ENCODE measurements at places on chromosomes 16 and 17.

- DNase-seq, result no peak
Observed at GRCh38 chr16:75556431-75556950, 439 bp upstream of the TMEM231 start.

- DNase-seq, result no peak
Observed at GRCh38 chr17:1742371-1743087, at the start of gene SERPINF2. TSS of gene SERPINF2 (plus strand) at chr17:1742871. CDS start at chr17:1744996, 2,125 bp downstream.

- DNase-seq, result no peak
Observed at GRCh38 chr16:57732714-57733113, 2.9 kb upstream of the KATNB1 start.

DNA sequence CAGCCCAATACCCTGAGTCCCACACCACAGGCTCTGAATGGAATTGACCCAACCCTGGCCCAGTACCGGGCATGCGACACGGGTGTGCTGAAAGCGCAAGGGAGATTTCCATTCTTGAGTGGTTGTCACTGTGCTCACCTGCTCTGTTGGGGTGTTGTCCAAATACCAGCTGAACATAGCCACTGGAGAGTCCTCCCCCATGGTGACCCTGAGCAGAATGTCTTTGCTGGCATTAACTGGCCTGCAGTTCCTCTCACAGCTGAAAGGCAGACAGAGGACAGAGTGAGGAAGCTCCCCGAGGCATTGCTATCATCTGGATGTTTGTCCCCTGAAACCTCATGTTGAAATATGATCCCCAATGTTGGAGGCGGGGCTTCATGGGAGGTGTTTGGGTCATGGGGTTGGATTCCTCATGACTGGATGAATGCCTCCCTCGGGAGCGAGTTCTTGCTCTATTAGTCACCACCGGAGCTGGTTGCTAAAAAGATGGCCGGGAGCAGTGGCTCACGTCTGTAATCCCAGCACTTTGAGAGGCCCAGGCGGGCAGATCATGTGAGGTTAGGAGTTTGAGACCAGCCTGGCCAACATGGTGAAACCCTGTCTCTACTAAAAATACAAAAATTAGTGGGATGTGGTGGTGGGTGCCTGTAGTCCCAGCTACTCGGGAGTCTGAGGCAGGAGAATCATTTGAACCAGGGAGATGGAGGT lies 57.3 kb upstream of the BCO1 start:
- no peak for DNase-seq

DNA sequence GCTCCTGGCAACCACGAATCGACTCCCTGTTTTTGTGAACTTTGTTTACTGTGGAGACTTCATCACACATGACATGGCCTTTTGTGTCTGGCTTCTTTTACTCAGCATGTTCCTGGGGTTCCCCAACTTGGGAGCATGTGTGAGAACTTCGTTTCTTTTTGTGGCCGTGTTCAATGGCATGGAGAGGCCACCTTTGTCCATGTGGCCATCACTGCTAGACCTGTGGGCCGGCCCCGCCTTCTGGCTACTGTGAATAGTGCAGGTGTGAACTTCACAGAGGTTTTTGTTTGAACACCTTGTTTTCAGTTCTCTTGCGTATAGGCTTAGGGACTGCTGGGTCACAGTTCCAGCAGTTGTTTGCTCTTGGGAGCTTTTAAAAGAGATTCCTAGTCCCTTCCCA lies 5.7 kb upstream of the SLC38A8 start:
- DNase-seq, result no peak

GRCh38 chr17:7775051-7775450 lies 57.5 kb downstream of the DNAH2 start:
- DNase-seq, result no peak

DNA sequence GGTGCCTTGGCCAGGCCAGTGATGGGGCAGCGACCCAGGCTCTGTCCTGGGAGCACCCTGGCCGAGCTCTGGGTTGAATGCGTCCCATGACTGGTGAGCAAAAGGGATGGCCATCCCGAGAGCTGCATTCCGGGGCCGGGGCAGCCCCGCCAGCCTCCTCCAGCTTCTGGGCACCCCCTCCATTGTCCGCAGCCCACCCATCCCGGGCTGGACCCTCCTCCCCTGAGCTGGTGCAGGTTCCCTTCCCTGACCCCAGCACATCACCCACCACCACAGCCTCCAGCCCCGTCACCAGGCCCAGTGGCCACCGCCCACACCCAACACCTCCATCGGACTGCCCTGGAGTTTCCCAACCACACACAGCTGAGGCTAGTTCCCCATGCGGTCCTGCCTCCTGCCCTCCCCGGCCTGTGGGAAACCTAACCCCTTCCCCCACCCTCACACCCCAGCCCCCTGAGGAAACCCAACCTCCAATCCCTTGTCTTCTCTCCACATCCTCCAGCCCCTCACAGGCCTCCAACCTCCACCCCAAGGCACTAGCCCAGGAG lies 16.2 kb upstream of the PVALEF start:
- no peak for DNase-seq

GRCh38 chr16:69169051-69169450 lies 17.9 kb upstream of the SNTB2 start:
- no peak for DNase-seq

DNA sequence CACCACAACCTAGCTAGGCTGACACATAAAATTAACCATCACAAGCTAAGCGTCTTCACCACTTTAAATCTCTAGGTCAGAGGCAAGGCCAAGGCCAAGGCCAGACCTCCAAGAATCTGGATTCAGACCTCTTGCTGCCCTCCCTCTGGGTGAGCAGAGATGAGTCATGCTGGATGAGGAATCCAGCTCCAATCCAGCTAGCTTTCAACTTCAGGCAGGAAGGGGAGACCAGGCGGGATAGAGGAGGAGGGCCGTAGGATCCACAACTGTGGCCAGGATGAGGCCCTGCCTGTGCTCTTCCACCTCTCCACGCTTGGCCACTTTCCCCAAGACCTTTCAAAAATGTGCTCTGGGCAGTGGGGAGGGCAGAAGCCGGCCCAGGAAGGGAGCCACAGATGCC lies 14.7 kb downstream of the LRRC75A start:
- no peak for DNase-seq

- DNase-seq, result no peak
Observed at GRCh38 chr17:49196520-49196919, 13.9 kb downstream of the GNGT2 start.

GRCh38 chr17:73968680-73969079 lies 234.8 kb upstream of the RPL38 start:
- no peak for DNase-seq

GRCh38 chr17:81037026-81037797 lies 2.3 kb downstream of the BAIAP2 start:
- no peak for DNase-seq

DNA sequence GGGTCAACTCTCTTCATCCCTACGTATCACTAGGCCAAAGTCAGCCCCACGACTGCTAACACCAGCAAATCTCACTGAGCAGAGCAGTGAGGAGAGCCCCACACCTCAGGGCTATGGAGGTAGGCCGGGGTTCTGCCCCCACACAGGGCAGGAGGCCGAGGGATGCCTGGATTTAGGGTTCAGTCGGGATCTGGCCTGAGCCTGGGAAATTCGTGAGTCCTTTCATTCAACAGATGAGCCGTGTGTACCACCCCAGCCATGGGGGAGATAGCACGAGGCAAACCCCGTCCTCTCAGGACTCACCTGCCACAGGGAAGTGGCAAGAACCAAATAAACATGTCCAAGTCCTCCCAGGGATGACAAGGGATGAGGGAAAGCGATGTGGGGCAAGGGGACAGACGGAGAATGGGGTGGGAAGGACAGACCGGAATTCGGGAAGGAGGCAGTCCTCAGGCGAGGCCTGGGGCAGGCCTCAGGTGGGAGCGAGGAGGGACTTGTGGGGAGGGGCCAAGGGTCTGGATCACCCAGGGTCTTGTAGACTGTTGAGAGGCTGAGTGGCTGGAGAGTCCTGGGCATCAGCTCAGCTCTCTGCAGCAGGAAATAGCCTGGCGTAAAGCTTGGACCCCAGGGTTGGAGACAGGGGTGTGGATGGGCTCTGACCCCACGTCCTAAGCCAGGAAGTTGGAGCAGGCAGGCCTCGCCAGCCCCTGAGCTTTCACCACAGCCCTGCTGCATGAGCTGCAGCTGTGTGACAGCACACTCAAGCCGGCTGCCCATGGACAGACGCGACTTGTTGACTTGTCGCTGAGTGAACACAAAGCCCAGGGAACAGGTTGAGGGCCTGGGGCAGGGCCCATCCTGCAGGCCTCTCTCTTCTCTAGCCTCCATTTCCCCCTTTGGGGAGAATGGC lies 7.9 kb upstream of the FAM83G start:
- DNase-seq, result no peak

GRCh38 chr17:68398691-68399637 lies 58.3 kb downstream of the WIPI1 start:
- DNase-seq, result no peak

DNA sequence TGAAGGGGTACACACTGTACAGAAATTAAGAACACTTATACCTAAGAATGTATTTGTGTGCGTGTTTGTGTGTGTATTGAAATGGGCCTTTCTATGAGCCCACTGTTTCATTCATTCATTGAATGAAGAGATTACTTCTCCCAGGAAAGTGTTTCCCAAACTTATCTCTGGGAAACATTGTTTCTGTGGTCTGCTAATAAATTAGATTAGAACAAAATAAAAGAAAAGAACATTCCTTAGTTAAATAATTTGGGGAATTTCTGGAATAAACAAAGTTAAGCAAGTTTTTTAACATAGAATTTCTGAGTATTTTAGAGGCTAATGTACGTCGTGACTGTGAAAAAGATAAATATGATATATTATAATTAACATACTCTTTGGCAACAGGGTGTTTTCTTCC lies 402.4 kb upstream of the CDH11 start:
- no peak for DNase-seq

DNA sequence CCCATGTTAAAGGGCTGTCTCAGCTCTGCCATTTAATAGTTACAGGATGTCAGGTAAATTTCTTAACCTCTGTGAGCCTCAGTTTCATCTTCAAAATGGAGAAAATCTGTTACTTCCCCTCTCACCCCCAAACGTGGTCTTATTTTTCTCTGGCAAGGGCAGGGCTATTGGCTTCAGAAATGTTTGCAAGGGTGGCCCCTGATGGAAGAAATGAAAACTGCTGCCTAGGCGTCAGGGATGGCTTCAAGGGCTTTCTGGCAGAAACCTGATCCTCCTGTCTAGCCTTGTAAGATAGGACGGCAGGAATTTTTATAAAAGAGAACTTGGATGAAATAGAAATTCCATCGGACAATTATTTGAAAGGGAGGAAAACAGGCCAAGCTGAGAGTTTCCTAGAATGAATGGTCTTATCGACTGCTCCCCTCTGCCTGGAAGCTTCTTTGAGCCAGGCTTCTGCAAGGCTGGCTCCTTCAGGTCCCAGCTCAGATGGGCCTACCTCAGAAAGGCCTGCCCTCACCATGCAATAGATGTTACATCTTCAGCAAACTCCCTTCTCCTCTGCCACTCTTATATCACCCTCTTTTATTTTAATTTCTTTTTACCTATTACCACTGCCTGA lies 43.0 kb upstream of the TANGO6 start:
- DNase-seq, result no peak

- DNase-seq, result no peak
Observed at GRCh38 chr16:84712138-84712671, 12.4 kb downstream of the USP10 start.

DNA sequence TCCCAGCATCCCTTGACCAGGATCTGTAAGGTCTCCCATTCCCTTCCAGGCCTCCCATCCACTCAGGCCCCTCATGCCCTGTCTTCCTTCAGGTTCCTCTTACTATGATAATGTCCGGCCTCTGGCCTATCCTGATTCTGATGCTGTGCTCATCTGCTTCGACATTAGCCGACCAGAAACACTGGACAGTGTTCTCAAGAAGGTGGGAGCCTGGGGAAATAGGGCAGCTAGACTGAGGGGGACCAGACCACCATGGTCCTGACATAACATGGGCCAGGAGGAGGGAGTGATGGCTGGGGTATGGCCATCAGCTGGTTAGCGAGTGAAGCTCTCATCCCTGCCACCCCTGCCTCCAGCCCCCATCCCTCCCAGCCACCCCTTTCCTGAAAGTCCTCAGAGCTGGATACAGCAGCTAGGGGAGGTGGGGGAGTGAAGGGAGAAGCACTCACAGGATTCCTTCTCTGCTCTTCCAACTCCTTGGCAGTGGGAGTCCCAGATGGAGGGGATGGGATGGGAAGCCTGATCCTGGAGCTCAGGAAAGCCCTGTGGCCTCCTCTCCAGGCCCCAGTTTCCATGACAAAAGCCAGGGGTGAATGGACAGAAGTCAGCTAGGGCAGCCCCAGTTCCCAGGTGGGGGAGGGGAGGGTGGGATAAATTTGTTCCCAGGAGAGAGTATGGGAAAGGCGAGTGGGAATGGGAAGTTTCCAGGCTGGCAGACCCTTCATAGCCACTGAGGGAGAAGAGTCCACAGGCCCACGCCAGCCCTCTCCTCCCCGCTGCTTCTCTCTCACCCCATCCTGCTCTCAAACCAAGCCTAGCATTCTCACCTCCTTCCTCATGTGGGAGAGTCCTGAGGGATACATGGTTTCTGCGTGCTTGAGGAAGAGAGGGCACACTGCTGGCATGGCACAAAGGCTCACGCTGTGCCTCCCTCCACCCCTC lies 2.3 kb downstream of the RND2 start:
- no peak for DNase-seq

DNA sequence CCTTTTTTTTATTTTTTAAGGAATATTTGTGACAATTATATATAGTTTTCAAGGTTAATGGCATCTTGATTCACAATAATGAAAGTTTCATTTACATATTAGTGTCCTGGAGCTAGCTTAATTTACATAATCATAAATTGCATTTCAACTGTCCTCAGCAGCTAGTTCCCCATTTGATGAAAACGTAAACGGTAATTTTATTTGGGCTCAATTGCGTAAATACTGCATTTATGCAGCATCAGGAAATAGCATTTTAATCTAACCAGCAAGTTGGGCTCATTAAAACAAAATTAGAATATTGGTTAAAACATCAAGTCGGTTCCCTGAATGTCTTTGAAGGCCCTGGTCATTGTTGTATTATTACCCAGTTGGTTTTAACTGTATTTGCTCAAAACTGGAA lies 136.8 kb upstream of the CDH5 start:
- DNase-seq, result no peak

GRCh38 chr17:72053449-72053848 lies 67.4 kb upstream of the SOX9 start:
- no peak for DNase-seq

GRCh38 chr17:18314059-18314730 lies 599 bp downstream of the TOP3A start:
- peak; percentile 2 for DNase-seq

DNA sequence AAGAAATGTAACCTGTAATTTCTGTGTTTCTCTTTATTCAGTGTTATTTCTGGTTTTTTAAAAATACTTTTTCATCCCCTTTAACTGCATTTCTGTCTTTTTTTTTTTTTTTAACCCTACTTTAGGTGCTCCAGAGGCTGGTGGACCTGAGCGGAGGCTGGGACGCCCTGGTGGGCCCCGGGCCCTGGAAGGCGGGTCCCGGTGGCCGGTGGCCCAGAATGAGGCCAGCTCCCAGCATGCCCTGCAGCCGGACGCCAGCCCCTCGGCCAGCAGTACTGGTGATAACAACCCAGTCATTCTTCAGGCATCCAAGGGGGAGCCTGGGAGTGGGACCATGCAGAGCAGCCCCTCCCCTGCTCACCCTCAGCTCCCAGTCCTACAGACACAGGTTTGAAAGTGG lies 1.5 kb downstream of the SRCAP start:
- DNase-seq, result no peak

All from stimulated activated CD8-positive, alpha-beta memory T cell treated with anti-CD3 and anti-CD28 coated beads, Interleukin-15, amount 100 ng/mL, for 4 hours (primary cell).